ENCODE measurements at places on chromosomes 4 and X.

DNA sequence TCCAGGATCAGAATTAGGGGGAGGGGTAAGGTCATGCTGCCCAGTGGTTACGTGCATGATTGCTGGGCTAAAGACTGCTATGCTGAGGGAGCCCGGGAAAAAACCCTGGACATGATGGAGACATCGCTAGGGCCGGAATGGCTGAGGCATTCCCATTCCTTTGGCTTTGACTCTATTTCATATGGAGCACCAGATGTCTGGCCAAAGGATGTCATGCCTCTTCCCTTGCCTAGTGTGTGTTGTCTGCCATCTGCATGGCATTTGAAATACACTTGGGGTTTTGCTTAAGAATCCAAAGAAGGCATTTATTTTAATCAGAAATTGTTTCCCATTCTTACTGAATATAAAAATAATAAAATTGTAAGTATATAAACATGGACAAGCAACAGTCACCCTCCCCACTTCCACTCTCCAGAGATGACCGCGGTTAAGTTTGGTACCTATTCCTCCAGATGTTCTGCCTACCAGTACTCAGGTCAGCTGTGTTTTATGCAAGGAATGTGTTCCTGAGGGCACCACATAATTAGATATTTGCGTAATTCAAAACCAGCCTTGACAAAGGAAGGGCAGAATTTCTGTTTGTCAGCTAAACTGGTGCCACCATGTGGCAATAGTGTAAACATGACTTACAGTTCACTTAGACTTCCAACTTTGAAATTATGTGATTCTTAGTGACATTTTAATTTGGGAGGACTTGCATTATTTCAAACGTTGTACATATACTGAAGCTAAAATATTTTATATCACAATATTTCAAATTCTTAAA, 105.9 kb downstream of the CT47B1 start:
- DNase-seq = no peak

- DNase-seq = no peak
Measured at GRCh38 chrX:23820235-23820782, 37.3 kb downstream of the SAT1 start.

DNA sequence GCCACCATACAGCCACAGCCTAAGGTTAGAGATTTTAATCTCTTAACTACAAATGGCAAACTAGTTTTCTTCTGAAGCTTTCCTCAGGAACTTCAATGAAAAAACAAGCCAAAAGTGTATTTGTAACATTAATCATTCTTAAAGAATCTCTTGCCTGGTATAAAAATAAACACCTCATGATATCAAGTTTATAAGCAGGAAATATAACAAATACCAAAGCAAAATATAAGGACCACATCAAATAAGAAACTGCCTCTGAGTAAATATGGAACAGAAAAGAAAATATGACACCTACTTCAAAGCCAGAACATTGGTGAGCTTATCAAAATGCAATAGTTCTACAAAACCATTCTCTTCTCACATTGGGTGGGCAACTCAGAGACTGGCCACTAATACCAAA, 89.9 kb downstream of the GPC4 start:
- no peak for DNase-seq

GRCh38 chr4:74319470-74319869, 11.2 kb downstream of the EPGN start:
- DNase-seq = no peak

DNA sequence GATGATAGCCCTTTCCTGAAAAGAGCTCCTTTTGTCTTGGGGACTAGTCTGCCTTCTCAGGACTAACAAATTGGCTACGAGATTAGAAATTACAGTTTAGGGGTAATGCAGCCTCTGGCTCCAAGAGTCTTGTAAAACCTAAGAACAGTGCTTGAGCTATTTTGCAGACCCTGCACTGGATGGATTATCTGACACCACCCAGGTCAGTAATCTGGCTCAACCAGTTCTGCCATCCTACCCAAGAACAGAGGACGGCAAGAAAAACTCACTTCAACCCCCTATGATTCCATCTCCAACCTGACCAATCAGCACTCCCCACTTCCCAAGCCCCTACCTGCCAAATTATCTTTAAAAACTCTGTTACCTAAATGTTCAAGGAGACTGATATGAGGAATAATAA, 225.1 kb downstream of the FAM47A start:
- no peak for DNase-seq

DNA sequence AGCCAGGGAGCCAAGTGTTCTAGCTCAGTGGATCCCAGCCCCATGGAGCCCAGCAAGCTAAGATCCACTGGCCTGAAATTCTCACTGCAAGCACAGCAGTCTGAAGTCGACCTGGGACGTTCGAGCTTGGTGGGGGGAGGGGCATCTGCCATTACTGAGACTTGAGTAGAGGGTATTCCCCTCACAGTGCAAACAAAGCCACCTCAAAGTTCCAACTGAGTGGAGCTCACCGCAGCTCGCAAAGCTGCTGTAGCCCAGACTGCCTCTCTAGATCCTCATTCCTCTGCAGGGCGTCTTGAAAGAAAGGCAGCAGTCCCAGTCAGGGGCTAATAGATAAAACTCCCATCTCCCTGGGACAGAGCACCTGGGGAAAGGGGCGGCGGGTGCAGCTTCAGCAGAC, 226.3 kb downstream of the ZIC3 start:
- no peak for DNase-seq
